ENCODE measurements at places on chromosomes 1 and 21. TPM values are rescaled to one million over a fixed set of nuclear protein-coding genes. Genes with fewer than 3 reads are reported as not detected.

DNA sequence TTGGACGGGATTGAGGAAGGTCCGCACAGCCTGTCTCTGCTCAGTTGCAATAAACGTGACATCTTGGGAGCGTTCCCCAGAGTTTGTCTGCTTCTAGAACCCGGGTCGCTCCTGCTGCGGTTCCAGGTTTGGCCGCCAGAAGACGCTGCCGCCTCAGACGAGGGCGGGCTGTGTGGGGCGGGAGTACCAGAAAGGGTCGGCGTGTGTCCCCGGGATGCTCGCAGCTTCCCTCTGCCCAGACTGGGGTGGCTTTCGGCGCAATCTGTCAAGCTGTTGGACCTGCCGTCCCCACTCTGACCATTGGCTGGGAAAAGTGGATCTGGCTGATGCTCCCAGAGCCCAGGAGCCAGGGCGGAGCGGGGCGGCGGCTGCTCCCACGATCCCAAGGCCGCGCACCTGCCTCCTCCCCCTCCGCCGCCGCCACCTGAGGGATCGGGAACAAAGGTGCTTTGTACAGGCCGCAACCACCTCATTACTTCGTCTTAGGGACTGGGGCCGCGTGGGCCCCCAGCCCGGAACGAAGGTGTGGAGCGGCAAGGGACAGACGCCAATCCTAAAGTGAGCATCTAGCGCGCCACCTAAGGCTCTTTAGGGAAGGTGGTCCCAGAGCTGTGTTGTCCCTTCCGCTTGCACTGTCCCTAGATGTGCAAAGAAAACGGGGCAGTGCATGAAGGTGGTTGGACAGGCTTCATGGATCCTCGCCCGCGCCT, 683 bp upstream of the EFNA4 start:
- no peaks in the 10 kb centered on the region for H3K27me3 ChIP-seq
- H3K27ac ChIP-seq: peak overlapping the region; percentile 51
- peak overlapping the region; percentile 63 for H3K4me3 ChIP-seq
- DNase-seq: peak; percentile 66
- peaks cover 3% of the 10 kb centered on the region for H3K36me3 ChIP-seq

GRCh38 chr1:180939073-180939710, 26.5 kb downstream of the KIAA1614 start:
- no peak for DNase-seq
- no peaks in the 10 kb centered on the region for H3K27me3 ChIP-seq
- no peak overlapping the region for H3K27ac ChIP-seq
- no peaks in the 10 kb centered on the region for H3K36me3 ChIP-seq

GRCh38 chr21:28148400-28149064, 844.1 kb downstream of the LTN1 start:
- H3K4me1 ChIP-seq: no peaks in the 10 kb centered on the region
- H3K27me3 ChIP-seq: no peaks in the 10 kb centered on the region
- no peak for DNase-seq
- no peak overlapping the region for H3K4me3 ChIP-seq

GRCh38 chr1:208985231-208985630, 598.3 kb upstream of the CAMK1G start:
- H3K4me3 ChIP-seq: no peak overlapping the region
- H3K36me3 ChIP-seq: no peaks in the 10 kb centered on the region
- H3K27ac ChIP-seq: no peak overlapping the region
- DNase-seq: no peak
- H3K27me3 ChIP-seq: no peaks in the 10 kb centered on the region
- H3K4me1 ChIP-seq: peaks cover 13% of the 10 kb centered on the region

Gene BMP8B
- total RNA-seq: 0.99 TPM

DNA sequence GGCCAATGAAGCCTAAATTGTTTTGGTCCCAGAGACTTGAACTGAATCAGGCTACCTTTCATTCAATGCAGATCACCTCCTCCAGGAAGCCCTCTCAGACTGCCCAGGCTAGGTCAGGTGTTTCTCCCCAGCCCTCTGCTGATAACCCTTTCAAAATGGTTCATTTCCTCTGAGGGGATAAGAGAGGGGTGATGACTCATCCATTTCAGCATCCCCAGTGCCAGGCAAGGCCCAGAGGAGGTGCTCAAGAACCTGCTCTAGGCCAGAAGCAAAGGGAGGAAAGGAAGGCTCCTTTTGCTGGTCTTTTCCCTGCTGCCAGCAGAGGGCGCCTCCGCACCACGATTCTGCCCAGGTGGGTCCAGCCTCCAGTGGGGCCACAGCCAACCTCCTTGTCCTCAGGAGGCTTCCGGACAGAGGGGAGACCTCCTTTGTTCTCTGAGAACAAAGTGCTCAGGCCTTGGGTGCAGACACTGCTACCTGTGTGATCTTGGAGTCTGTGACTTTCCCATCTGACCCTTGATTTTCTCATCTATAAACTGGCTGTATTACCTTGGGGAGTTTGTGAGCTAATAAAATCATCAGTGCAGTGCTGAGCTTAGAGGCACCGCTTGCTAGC, 45.3 kb upstream of the ARHGEF10L start:
- no peaks in the 10 kb centered on the region for H3K4me1 ChIP-seq
- H3K36me3 ChIP-seq: no peaks in the 10 kb centered on the region
- no peaks in the 10 kb centered on the region for H3K27me3 ChIP-seq
- peak; percentile 53 for DNase-seq
- no peak overlapping the region for H3K27ac ChIP-seq
- H3K4me3 ChIP-seq: no peak overlapping the region

DNA sequence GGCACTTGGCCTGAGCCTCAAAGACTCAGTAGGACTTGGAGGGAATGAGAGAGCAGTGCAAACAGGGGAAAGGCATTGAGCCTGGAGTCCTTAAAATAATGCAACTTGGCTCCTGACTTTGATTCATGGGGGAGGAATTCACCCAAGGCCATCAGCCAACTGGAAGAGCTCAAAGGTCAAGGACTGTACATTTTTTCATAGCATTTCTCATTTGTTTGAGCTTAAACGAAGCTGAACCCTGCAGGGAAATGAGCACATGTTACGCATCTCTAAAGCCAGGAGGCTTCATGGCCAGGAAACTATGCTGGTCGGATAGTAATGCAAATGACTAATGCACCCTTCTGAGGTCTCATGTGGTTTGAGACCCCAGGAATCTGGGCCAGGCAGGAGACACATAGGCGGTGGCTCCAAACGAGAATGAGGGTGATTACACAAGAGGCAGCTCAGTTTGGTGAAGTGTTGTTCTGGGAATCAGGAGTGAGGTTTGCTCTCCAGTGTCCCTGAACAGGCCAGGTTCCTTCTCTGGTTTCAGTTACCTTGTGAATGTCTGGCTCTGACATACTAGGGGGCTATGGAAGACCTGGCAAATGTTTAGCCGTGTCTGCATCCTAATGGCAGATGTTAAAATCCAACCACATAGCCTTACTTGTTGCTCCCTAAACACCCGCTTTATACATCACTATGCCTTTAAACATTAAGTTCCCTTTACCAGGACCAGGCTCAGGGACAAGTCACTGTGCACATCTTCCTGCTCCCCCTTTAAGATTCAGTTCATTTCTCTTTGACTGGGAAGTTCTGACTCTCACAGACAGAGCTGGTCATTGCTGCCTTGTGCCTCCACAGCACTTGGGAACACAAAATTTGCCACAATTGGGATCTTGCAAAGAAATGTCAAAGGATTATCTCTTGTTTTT, 503.9 kb upstream of the USP24 start:
- no peaks in the 10 kb centered on the region for H3K4me1 ChIP-seq
- no peaks in the 10 kb centered on the region for H3K36me3 ChIP-seq
- no peak overlapping the region for H3K4me3 ChIP-seq
- H3K27ac ChIP-seq: no peak overlapping the region
- no peak for DNase-seq
- no peaks in the 10 kb centered on the region for H3K27me3 ChIP-seq

DNA sequence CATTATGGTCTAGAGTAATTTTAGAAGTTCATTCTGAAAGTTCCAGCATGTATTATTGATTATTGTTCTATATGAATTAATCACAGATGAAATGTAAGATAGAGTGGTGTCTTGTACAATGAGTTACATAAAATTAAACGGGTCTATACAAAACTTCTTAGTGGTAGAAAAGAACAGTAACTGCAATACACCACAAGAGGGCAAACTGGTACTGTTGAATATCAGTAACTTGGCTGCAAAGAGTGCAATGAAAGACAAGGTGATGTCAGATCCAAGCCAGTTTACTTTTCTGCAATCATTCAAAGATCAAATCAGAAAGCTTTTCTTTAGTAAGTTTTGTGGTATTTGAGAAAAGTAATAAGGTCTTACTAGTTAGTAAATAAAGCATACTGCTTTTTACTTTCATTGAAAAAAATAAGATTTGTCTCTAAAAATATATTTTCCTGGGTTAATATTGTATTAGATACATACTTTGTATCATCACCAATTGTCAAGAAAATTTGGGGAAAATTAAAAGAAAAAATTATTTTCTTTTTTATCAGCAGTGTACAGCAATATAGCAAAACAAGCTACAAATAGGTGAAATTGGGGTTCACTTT, 66.4 kb upstream of the BTG3 start:
- no peaks in the 10 kb centered on the region for H3K36me3 ChIP-seq
- no peaks in the 10 kb centered on the region for H3K27me3 ChIP-seq
- no peak overlapping the region for H3K27ac ChIP-seq
- peak; percentile 66 for DNase-seq

Gene PROX1
- total RNA-seq: not detected

Gene TMPRSS15
- not detected for total RNA-seq

DNA sequence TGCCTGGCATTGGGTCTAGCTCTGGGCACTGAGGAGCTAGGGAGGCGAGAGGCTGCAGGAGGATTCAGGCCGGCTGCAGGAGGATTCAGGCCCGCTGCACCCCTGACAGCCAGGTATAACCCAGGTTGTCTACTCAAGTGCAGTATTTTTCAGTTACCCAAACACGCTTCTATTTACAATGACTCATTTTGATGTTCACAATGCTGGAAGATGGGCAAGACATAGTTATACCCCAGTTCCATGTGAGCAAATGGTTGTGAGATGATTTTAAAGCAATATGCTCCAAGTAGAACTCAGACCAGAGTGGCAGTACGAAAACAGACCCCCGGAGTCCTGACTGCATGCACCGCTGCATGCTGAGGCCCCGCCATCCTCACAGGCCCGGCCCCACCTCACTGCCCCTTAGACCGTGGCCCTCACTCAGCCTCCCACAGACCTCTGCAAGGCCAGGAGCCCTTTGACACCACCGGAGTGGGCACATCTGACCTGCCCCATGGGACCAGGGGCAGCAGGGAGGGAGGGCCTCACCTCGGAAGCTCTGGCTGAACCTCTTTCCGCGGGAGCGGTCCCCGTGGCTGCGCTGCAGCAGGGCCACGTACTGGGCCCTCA, 553 bp downstream of the LEFTY1 start:
- no peaks in the 10 kb centered on the region for H3K36me3 ChIP-seq
- H3K27me3 ChIP-seq: no peaks in the 10 kb centered on the region
- no peak overlapping the region for H3K27ac ChIP-seq
- DNase-seq: no peak
- no peak overlapping the region for H3K4me3 ChIP-seq
- peaks cover 16% of the 10 kb centered on the region for H3K4me1 ChIP-seq

- H3K36me3 ChIP-seq: no peaks in the 10 kb centered on the region
- H3K4me1 ChIP-seq: no peaks in the 10 kb centered on the region
- no peaks in the 10 kb centered on the region for H3K27me3 ChIP-seq
- no peak overlapping the region for H3K4me3 ChIP-seq
- H3K27ac ChIP-seq: no peak overlapping the region
Observed at GRCh38 chr21:16004086-16004485, 274.3 kb downstream of the USP25 start.

Gene ENTREP3
- 12.2 TPM for total RNA-seq

DNA sequence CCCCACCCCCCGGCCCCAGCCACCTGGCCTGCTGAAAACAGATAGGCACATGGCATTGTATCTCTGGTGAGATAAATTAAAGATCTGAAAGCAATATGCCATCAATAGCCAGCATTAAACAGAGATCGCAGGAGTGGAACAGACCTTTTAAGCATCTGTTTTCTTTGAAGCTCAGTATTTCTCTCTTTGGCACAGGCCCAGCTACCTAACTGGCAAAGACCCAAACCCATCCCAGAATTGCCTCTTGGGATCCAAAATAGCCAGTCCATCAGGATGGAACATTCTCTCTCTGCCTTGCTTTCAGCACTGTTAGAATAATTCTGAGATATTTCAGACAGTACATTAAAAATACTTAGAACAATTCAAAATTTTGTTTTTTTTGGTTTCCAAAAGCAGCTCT, 46.0 kb downstream of the KCNJ6 start:
- no peaks in the 10 kb centered on the region for H3K36me3 ChIP-seq
- H3K27me3 ChIP-seq: no peaks in the 10 kb centered on the region
- no peak for DNase-seq
- H3K4me1 ChIP-seq: no peaks in the 10 kb centered on the region
- no peak overlapping the region for H3K27ac ChIP-seq

Gene SLC37A1
- 18.5 TPM for total RNA-seq

GRCh38 chr1:245485996-245486395, 331.2 kb downstream of the KIF26B start:
- no peak overlapping the region for H3K4me3 ChIP-seq
- no peak for DNase-seq
- H3K27ac ChIP-seq: no peak overlapping the region
- H3K27me3 ChIP-seq: peaks cover 5% of the 10 kb centered on the region

- no peaks in the 10 kb centered on the region for H3K36me3 ChIP-seq
- no peaks in the 10 kb centered on the region for H3K4me1 ChIP-seq
- no peaks in the 10 kb centered on the region for H3K27me3 ChIP-seq
- no peak for DNase-seq
- no peak overlapping the region for H3K4me3 ChIP-seq
Observed at GRCh38 chr1:153324912-153325311, 12.2 kb upstream of the PGLYRP3 start.

GRCh38 chr1:47436979-47437446, 831 bp upstream of the FOXD2 start:
- H3K36me3 ChIP-seq: no peaks in the 10 kb centered on the region
- peaks cover 11% of the 10 kb centered on the region for H3K27me3 ChIP-seq
- peaks cover 27% of the 10 kb centered on the region for H3K4me1 ChIP-seq
- DNase-seq: no peak

GRCh38 chr1:15445390-15446122, 7.3 kb downstream of the CTRC start:
- H3K36me3 ChIP-seq: no peaks in the 10 kb centered on the region
- no peak overlapping the region for H3K4me3 ChIP-seq
- H3K27me3 ChIP-seq: no peaks in the 10 kb centered on the region
- H3K27ac ChIP-seq: no peak overlapping the region
- DNase-seq: no peak
- no peaks in the 10 kb centered on the region for H3K4me1 ChIP-seq

GRCh38 chr1:94801919-94802546, 18.1 kb upstream of the SLC44A3 start:
- no peaks in the 10 kb centered on the region for H3K36me3 ChIP-seq
- DNase-seq: peak; percentile 29
- H3K27me3 ChIP-seq: no peaks in the 10 kb centered on the region
- H3K4me1 ChIP-seq: no peaks in the 10 kb centered on the region
- no peak overlapping the region for H3K27ac ChIP-seq

DNA sequence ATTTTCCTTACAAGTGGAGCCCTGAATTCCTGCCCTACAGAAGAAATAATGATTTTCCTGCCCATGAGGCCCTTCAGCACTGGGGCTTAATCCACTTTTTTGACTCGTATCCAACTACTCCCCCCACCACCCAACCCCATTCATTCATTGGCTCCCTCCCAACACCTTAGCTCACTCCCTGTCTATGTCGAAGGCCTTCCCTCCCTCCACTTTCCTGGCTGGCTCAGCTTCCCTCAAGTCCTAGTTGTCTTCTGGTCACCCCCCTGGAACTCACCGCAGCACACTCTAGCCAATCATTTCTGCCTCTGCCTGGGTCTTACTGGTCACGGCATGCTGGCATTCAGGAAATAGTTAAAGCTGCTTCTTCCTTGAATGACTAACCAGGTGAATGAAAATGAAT, 118.9 kb downstream of the PGBD5 start:
- no peak overlapping the region for H3K27ac ChIP-seq
- no peak overlapping the region for H3K4me3 ChIP-seq
- no peak for DNase-seq

Gene PDPN
- total RNA-seq: not detected

All from CD4-positive, alpha-beta memory T cell (primary cell).